ENCODE measurements at places on chromosomes 16 and 17.

GRCh38 chr16:69199382-69199781, 12.4 kb downstream of the SNTB2 start:
- DNase-seq, result no peak

DNA sequence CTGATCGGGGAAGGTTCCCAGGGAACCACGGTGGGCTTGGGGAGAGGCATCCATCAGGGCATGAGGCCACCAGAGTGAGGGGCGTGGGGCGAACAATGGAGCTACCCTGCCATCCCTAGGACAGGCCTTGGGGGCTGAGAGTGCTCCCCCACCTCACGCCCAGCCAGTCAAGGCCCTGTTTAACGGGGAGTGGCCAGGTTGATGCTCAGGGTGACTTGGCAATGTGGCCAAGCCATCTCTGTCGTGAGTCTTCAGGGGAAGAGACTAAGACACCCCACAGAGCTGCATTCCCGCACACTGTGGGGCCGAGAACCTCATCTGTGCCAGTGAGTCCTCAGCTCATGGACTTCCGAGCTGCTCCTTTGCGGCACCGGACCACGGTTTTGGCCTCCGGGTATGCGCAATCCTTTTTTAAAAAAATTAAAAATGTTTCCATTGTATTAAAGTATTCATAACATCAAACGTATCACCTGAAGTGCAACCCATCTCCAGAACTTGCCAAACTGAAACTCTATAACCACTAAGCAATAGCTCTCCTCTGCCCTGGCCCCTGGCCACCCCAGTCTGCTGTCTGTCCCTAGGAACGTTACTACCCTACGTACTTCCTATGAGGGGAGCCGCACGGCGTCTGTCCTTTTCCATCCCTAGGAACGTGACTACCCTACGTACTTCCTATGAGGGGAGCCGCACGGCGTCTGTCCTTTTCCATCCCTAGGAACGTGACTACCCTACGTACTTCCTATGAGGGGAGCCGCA, 71.8 kb upstream of the DOC2B start:
- no peak for DNase-seq

DNA sequence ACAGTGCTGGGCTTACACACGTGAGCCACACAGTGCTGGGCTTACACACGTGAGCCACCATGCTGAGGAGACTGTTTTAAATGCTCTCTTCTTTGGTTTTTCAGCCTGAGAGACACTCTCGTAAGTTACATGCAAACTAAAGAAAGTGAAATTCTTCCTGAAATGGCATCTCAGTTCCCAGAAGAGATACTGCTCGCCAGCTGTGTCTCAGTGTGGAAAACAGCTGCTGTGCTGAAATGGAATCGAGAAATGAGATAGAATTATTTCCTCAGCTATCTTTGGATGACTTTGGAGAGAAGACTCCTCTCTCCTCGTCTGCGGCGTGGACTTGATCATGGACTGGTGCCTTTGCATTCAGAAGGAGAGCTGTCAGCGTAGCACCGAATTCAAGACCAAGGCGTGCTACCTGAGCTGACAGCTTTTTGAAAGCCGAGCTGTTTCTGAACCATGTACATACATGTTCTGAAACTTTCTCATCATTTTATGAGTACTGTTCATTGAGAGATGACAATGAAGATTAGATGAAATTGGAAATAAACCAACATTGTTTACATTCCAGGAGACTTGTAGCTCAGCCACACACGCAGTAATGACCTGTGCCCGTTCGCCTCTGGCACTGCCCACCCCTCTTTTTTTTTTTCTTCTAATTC, 21.6 kb upstream of the ENDOV start:
- no peak for DNase-seq

DNA sequence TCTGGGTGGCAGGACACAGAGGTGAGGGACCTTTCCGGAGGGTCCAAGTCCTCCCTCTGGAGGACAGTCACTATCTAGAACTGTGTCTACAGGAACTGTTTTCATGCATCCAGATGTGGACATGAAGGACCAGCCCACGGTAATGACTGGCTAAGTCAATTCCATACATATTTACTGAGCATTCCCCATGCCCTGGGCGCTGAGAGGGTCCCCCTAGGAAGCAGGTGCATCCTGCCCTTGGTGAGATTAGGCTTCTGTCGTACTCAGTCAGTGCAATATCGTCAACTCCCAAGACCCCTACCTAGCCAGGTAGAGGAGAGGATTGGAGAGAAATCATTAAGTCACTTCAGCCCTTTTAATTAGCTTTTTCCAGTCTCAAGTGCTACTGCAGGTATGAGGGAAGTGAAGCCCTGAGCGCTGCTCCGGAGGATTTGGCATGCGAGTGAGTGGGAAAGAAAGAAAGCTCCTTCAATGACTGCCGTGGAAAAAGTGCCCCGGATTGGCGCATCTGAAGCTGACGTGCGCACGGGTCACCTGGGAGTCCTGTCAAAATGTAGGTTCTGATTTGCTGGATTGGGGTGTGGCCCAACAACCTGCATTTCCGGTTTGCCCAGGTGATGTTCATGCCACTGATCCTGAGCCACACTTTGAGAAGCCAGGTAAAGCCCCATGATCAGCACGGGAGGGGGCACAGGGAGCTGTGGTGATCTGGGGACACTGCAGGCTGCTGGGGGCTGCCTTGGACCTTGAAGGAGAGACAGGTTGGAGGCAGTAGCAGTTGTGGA, 367.4 kb upstream of the TNRC6C start:
- no peak for DNase-seq
